Mucosa of gallbladder (tissue), 1 donor: ENCODE measurements at places on chromosomes 6 and 20. TPM values are rescaled to one million over a fixed set of nuclear protein-coding genes. Genes with fewer than 3 reads are reported as not detected.

HLA-DQA1 gene
- total RNA-seq: 38.8 TPM

ADGB gene
- not detected for total RNA-seq

SNAP91 gene
- total RNA-seq: 2.5 TPM

FUCA2 gene
- total RNA-seq: 62.7 TPM

ARG1 gene
- 0.89 TPM for total RNA-seq

PIGU gene
- 19.1 TPM for total RNA-seq

PPP1R3G gene
- 2.8 TPM for total RNA-seq
